Activated T-helper 1 cell treated with anti-CD3 and anti-CD28 coated beads, Interleukin-2, amount 50 U/mL, for 16 hours (primary cell): ENCODE measurements at places on chromosomes 13 and 19.

GRCh38 chr19:57099199-57099661, 20.6 kb upstream of the USP29 start:
- peak; percentile 23 for DNase-seq

DNA sequence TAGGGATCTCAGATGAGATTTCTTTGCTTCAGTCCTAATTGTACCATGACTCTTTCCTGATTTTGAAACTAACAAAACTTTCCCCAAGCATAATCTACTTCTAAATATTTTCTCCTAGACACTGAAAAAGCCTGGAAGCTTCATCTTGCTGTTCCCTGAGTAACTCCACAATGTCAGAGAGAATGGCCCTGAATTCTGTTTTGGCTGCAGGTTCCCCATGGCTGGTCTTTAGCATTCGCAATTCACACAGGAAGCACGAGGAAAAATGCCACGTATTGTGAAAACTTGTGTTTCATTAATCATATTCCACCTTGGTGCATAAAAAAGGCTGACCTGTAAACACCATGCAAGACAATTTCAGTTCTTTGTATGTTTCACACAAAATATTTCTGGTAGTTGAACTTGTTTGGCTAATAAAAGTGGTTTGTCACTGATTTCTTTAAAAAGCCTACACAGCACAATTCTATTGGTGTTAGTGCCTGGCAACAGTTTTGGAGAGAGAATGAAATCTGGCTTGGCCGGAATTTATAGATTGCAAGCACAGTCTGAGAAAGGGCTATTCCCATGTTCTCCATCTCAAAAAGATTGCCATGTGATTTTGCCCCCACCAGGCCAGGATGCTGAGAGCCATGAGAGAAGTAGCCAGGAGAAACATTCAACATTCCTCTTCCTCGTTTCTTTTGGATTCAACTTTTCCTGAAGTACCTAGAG, 367.1 kb downstream of the NDFIP2 start:
- no peak for DNase-seq

DNA sequence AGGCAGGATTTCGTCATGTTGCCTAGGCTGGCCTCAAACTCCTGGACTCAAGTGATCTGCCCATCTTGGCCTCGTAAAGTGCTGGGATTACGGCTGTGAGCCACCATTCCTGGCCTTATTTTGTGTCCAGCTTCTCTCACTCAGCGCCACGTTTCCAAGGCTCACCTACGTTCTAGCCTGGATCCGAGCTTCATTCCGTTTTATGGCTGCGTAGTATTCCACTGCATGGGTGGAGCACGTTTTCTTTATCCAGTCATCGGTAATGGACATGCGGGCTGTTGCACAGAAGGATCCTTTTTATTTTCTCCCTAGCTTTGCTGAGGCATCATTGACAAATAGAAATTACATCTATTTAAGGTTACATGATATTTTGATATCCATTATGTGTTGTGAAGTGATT, 16.6 kb downstream of the ADGRL1 start:
- DNase-seq = no peak

- no peak for DNase-seq
These were observed 12.0 kb upstream of the GRAMD1A start for GRCh38 chr19:34988119-34988518.
